OCI-M1 (cell line): ENCODE measurements at places on chromosomes 1 and 21.
A peak's percentile ranks its signal among the peaks of the same experiment; 100 is the strongest.

DNA sequence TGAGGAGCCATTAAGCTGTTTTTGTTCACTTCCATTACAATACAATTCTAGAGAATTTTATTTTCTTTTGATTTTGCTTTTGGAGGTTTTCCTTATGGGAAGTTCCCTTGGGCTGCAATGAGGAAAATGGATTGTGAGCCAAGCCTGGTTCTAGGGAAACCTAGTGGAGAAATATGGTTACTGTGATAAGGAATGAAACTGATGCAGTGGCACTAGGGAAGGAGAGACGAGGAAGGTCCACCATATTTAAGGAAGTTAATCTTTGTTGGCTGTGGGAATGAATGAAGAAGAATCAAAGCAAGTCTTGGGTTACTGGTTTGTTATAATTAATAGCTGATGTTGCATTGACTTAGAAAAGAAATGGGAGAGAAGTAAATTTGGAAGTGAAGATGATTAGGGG lies 28.4 kb downstream of the CHML start:
- peak; percentile 48 for DNase-seq

GRCh38 chr1:229716069-229716468 lies 90.0 kb downstream of the URB2 start:
- DNase-seq = no peak

DNA sequence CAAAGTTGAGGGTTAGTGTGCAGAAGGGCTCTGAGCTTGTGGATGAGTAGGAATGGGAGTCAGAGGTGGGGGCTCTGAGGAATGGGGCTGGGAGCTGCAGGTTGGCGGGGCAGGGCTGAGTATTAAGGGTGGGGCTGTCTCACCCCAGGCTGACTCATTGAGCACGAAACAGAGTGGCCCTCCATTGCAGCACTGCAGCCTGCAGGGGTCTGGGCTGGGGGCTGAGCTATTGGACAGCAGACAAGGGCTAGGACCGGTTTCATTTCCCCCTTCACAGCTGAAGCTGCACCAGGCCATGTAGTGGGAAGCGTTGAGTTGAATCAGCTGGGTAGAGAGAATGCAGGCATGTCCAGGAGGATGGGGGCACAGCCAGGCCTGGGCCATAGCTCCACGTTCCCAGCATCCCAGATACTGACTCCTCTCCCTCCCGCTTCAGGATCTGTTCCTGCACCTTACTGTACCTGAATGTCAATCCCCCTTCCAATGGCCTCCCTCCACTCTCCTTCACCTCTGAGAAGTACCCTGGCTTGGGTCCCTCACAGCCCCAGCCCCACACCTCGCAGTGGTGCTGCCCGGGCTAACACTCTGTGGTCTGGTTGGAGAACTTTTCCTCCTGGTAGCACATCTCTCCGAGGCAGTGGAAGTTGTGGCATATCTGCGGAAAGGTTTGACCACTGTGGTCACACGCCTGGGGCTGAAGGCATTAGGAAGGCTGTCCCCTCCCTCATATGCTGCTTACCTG lies 4.4 kb upstream of the INPP5B start:
- no peak for DNase-seq

DNA sequence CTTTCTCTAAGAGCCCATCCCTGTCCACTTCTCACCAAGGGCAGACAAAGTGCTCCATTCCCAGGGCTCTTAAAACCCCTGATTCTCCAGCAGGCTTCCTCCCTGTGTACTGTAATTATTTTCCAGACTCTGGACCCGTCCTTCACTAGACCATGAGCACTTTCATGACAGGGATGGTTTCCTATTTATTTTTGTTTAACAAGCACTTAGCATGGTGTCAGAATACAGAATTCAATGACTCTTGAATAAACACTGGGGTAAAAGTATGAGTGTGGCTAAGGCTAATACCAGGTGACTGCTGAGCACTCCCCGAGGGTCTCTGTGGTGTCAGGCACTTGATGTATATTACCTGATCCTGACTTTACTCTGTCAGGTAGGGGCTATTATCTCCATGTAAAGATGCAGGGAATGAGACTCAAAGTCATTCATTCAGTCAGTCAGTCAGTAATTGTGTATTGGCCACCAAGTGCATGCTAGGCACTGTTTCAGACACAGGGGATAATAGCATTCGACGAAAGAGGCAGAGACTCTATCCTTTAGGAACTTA lies 47.2 kb downstream of the C1orf21 start:
- no peak for DNase-seq

GRCh38 chr1:206498685-206499084 lies 8.6 kb upstream of the RASSF5 start:
- no peak for DNase-seq

GRCh38 chr1:95233319-95233736 lies 682 bp upstream of the RWDD3 start:
- DNase-seq = no peak

- no peak for DNase-seq
These were observed 135.5 kb upstream of the ERRFI1 start for GRCh38 chr1:8161546-8162105.

DNA sequence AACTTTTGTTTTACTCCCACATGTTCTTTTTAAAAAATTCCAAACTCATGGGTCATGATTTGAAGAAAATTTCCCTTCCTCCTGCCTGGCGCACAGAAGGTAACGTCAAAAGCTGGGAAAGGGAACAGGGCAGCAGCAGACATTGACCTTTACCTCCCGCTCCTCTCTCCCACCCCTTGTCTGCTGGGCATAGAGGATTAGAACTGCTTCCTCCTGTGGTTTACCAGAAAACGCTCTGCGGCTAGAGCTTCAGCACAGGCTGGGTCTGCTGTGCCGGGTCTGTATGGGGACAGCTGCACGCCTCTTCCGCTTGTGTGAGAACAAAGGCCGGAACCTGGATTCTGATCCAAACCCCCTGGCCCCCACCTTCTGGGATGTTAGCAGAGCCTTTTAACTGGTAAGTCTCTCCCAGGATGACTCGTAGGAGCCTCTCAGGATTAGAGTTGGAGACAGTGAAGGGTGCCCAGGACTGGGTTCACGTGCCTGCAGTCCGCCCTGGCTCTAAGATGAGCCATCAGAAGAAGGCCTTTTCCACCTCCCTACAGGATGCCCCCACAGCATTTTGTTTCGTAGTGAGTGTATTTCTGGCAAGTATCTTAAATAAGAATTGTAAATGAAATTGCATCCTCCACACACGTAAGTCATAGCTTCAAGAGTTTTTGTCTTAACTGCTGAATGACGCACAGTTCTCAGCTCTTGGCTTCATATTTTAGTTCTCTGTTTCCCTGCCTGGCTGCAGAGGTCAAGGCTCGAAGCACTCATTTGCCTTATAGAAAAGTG lies 5.2 kb downstream of the H6PD start:
- DNase-seq = peak; percentile 88

- no peak for DNase-seq
These were observed 103.0 kb downstream of the DISC1 start for GRCh38 chr1:231729544-231729943.

DNA sequence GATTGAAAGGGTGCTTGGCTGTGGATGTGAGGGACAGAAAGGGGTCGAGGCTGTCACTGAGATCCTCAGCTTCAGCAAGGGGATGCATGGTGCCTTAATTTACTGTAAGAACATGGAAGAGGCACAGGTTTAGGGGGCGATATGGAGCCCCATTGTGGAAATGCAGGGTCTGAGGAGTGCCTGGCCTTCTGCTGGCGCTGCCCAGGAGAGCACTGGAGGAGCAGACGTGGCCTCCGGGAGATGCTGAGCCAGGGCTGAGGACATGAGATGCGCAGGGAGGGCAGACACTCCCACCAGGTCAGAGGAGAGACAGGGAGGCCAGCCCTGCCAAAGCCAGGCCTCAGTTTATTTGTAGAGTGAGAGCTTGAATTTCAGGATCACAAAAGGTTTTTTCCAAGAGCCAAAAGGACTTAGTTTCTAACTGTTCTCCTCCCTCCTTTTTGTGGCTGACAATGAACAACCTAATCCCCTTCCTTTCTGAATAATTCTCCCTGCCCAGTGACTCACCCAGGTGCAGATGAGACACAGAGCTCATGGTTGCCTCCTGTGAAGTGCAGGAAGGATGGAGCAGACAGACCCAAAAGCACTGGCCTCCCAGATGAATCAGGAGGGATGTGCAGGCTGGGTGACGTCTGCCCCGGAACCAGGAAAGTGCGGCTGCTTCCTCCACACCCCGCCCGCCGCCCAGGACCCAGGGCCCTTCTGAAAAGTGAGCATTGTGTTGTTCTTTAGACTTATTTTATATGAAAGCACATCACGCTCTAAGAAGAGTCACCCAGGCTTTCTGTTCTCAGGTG lies 73.0 kb upstream of the TMPRSS2 start:
- DNase-seq = no peak

- peak; percentile 7 for DNase-seq
These were observed 25.2 kb downstream of the TP73 start for GRCh38 chr1:3677484-3677883.

- no peak for DNase-seq
These were observed 190.6 kb upstream of the NFIA start for GRCh38 chr1:60891765-60892164.

GRCh38 chr1:20454004-20454403 lies 32.0 kb downstream of the CAMK2N1 start:
- DNase-seq = no peak

DNA sequence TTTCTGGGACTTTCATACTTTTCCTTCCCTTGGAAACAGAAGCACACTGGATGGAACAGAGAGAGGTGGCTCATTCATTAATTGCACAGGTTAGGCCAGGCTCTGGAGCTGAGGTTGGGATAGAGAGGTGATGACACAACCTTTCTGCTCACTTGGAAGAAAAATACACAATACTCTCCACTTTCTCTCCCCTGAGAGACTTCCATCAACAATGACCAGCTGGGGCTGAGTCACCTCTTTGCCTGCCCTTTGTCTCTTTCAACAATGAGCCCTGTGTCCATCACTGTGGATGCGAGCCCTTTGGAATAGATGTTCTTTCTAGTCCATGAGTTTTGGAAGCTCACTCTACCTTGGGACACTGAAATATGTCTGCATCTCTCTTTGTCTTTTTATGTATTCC lies 43.1 kb downstream of the ATP2B4 start:
- no peak for DNase-seq

GRCh38 chr1:168379104-168379860 lies 98.6 kb downstream of the TBX19 start:
- DNase-seq = no peak

GRCh38 chr1:1299686-1300351 lies 7.9 kb downstream of the ACAP3 start:
- DNase-seq = peak; percentile 21

DNA sequence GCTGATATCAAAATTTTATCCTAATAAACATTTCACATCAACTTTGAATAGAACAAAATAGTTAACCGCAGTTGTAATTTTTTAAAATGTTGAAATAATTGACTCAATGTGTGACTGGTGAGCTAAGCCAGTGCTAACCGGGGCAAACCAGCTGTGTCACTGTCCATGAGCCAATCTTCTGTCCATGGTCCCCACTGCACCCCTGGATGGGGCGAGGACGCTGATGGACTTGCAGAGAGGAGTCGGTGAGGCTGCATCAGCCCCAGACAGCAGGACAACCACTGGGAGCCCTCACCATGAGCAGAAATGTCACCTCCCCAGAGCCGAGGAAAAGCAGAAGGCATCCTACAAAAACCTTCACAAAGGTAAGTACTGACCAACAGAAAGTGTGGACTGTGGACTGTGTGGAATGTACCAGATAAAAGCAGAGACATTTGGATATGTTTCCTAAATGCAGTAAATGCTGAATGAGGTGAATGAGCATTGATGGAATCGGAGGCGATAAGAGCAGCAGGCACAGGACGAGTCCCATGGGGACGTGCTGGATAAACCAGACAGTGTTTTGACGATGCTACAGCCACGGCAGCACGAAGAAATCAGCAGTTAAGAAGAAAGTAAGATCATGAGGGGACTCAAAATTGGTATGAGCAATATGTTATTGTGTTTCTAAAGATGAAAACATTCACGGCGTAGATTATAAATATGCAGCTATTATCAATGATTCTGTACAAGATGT lies 115.0 kb upstream of the BACE2 start:
- no peak for DNase-seq

DNA sequence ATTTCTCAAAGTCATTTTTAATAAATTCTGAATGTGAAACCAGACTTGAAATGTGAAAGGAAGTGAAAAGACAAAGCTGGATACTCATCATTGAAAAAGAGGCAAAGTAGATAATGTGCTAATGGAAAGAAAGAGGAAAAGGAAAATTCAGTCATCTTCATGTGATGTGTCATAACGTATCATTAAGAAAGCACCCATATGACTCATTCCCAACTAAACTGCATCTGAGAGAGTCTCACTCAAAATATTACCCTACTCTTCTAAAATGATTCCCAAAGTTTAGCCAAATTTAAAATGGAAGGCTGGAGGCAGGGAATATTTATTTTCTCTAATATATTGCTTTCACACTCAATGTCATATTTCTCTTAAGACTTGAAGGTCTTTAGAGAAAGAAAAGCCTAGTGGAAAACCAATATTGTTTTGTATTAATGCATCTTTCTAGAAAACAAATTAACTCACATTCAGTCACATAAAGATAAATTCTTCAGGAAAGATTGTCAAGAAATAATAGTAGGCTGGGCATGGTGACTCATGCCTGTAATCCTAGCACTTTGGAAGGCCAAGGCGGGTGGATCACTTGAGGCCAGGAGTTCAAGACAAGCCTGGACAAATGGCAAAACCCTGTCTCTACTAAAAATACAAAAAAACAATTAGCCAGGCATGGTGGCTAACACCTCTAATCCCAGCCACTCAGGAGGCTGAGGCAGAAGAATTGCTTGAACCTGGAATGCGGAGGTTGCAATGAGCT lies 129.9 kb downstream of the SLC30A10 start:
- peak; percentile 28 for DNase-seq

- no peak for DNase-seq
These were observed 6.3 kb upstream of the GPR25 start for GRCh38 chr1:200866521-200866920.

- no peak for DNase-seq
These were observed 17.5 kb downstream of the KLHDC8A start for GRCh38 chr1:205339197-205339702.
